Stimulated activated CD4-positive, alpha-beta T cell treated with anti-CD3 and anti-CD28 coated beads, Interleukin-15, amount 100 ng/mL, for 1 hour (primary cell): ENCODE measurements at places on chromosomes 1 and 21.
A peak's percentile ranks its signal among the peaks of the same experiment; 100 is the strongest.

GRCh38 chr1:176119549-176119948 is 87.5 kb downstream of the COP1 start:
- no peak for DNase-seq

GRCh38 chr1:186577216-186577615 is 103.0 kb downstream of the PTGS2 start:
- DNase-seq, result no peak

GRCh38 chr1:89261926-89262515 is 10.6 kb downstream of the GBP5 start:
- DNase-seq, result no peak

GRCh38 chr1:170661646-170662411 is 2.1 kb upstream of the PRRX1 start:
- DNase-seq, result no peak

- no peak for DNase-seq
Measured at GRCh38 chr1:98904684-98905083, 100.0 kb downstream of the PLPPR5 start.

DNA sequence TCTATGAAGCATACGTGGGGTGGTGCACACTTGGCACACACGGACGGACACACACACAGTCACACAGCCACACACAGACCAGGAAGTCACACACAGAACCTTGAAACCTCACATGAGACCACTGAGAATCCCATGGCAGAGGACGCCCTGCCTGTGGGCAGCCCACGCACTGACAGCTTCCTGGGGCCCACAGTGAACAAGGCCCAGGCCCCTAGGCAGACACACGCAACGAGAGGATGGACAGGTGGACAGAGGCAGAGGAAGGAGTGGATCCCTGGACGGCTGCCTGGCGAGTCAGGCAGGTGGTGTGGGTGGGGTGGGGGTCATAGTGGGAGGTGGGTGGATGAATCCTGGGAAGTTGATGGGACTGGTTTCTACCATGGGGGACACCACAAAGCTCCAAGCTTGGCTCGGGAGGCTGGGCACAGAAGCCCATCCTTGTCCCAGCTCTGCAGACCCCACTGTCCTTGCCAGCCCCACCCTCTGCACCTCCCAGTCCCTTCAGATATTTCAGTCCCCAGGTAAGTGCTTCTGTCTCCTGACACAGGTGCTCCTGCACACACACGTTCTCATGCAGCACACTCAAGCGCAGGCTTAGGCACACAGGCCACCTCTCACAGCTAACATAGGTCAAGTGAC is 49.1 kb downstream of the WNT9A start:
- no peak for DNase-seq

- no peak for DNase-seq
Measured at GRCh38 chr1:109985247-109986053, 885 bp downstream of the AHCYL1 start.

- no peak for DNase-seq
Measured at GRCh38 chr1:17639703-17640340, 100.3 kb downstream of the ARHGEF10L start.

DNA sequence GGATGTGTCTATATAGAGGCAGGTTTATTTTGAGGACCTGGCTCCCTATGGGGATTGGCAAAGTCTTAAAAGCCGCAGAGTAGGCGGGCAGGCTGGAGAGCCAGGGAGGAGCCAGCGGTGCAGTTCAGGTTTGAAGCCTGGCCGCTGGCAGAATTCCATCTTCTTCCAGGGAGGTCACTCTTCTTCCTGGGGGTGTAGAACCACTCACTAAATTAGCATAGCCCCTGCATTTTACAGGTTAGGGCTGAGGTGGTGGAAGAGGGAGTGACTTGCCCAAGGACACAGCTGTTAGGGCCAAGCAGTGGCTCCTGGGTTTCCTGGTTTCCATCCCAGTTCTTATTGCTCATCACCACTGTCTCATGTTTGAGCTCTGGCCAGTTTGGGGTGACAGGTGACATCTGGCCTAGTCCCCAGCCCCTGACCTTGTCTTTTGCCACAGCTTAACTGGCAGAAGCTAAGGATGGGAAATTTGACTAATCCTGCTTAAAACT is 1.4 kb downstream of the PINK1 start:
- DNase-seq, result no peak

GRCh38 chr1:19338323-19338762 is 26.2 kb downstream of the SLC66A1 start:
- no peak for DNase-seq

DNA sequence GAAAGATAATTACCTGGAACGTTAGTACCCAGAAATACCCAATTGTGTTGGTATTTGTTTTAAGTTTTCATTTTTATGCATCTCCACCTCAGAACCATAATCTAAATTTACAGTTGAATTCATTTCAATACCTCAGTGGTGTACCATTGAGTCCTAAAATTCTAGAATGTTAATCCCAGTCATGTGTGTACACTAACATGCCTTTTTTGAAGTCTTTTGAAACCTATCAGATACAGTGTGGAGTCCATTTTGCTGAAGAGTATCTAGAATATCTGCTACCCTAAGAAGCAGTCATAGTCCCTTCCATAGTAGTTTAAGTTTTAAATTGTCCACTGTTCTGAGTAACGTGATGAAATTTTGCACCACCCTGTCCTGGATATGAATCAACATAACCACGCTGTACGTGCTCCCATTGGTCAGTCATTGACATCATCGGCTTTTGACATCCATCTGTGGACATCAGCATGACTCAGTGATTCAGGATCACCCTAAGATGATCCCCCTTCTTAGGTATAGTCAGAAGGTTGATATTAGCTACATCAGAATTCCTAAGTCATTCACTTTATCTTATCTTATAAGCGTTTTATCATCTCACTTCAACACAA is 7.5 kb upstream of the ASH1L start:
- no peak for DNase-seq

DNA sequence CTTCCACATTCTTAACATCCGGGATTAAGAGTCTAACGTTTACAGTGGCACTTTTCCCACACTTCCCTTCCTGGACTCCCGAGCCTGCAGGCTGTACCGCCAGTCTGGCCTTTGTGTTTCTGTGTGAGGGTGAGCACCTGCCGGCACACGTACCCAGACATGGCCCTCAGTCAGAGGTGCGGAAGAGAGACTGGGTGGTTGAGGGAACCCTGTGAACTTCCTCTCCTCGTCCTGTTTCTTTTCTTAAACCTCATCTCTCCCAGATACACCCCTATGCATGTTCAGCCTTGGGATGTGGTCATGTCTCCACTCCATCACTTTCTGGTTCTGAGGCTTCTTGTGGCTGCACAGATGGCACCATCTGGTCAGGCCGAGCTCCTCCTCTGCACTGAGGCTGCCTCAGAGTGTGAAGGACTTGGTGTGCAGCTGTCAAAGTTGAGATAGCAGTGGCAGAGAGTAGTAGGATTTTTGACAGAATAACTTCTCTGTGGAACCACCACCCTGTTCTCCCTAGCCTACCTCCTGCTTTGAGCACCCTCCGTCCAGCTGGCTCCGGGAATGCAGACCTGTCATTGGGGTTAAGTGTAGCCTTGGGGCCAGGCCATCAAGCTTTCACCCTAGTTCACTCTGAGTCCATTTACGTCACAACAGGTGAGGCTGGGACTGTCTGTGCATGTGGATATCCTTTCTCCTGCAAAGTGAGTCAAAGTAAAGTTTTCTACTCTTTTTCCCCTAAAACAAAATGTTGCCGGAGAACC is 31.4 kb downstream of the VASH2 start:
- no peak for DNase-seq

DNA sequence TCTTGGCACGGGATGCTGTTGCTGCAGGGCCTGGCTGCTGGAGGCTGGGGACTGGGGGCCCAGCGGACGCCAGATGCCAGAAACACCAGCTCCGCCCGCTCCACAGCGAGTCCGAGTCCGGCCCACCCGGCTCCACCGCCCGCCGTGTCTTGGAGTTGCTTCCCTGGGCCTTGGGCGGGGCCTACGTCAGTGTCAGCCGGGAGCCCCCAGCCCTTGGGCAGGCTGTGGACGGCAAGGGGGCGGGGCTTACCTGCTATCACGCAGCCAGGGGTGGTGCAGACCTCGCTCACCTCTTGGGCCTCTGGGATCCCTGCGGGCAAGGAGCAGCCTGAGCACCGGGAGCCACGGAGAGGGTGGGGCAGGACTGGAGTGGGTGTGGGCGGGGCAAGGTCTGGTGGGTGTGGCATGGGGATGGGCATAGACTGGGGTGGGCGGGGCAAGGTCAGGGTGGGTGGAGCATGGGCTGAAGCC is 21.8 kb downstream of the MMEL1 start:
- no peak for DNase-seq

- no peak for DNase-seq
Measured at GRCh38 chr1:208025031-208025430, 114.1 kb upstream of the CD34 start.

GRCh38 chr1:183804916-183805841 is at the start of gene RGL1:
Gene RGL1, plus strand, starts transcription at chr1:183805120. Its CDS starts 178 bp downstream, at chr1:183805298.
- no peak for DNase-seq

DNA sequence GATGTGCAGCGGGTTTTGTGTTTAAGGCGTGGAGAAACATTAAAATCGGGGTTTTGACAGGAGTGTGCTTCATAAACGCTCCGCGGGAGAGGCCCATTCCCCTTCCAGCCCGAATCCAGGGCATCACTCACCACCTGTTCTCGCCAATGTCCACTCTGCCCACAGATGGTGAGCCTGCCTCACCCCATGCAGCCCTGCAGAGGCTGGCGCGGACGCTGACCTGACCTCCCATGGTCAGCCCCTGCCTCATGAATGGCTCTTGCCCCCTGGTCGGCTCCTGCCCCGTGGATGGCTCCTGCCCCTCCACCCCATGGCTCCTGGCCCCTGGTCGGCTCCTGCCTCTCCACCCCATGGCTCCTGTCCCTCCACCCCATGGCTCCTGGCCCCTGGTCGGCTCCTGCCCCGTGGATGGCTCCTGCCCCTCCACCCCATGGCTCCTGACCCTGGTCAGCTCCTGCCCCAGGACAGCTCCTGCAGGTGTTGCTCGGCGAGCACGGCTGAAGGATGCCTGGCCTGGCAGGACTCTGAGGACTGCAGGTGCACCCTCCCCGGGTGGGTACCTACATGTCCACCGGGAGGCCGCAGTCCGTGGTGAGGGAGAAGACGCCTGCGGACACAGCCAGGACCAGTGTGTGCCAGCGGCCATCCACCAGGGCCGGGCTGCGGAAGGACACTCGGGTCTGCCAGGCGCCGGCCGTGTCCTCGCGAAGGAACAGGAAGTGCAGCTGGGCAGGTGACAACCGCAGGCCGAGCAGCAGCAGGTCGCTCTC is 6.7 kb downstream of the KRTAP10-1 start:
- DNase-seq, result no peak

GRCh38 chr1:225466848-225467192 is 39.0 kb upstream of the LBR start:
- DNase-seq, result no peak

GRCh38 chr1:226862890-226863289 is 7.5 kb upstream of the PSEN2 start:
- no peak for DNase-seq

GRCh38 chr21:29261555-29262540 is 36.9 kb upstream of the BACH1 start:
- no peak for DNase-seq

GRCh38 chr21:17699524-17700189 is 87.0 kb upstream of the BTG3 start:
- DNase-seq, result no peak

- DNase-seq, result no peak
Measured at GRCh38 chr1:160080381-160081100, 797 bp upstream of the KCNJ9 start.

DNA sequence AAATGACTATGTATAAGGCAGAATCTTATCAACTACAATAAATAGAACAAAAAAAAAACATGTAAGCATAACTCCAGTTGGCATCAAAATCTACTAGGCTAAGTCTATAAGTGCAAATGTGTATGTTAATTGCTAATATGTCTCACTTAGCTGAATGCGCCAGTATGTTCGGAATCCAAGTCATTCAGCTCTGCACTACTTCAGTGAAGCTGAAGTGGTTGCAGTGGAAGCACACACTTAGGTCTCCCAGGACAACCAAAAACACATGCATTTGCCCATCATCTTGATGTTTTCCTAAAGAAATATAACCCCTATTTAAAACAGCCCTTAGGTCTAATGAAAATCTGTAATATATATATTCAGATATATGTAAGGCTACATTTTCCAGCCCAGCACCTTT is 41.0 kb upstream of the RGS2 start:
- DNase-seq, result no peak

DNA sequence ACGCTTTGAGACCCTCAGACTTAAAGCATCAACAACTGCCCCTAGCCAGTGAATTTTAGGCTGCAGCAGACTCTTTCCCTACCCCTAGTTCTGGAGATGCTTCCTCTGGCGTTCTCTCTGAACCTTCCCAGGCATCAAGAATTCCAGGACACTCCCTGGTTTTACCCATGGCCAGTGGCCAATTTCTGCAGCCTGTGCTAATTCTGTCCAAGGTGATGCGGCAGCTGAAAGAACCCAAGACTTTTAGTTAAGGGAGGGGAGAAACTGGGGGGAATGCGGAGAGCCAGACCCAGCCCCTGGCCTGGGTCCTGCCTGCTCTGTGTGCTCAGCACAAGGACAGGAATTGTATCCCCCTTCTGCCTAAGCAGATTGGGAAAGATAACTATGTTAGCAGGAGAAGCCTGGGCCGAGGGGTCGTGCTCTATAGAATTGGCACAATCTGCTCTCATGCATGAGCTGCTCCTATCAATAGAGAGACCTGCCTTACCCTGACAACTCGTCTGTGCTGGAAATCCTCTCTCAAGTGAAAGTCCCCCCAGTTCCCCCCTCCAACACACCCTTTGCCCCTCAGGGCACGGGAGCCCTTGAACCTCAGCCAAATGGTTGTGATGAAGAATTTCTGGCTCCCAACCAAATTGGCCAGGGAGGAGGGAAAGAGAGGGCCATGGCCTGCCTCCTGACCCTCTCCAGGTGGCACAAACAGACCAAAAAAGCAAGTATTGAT is 5.4 kb upstream of the GJA8 start:
- no peak for DNase-seq

- no peak for DNase-seq
Measured at GRCh38 chr1:218516526-218516925, 171.4 kb downstream of the TGFB2 start.

DNA sequence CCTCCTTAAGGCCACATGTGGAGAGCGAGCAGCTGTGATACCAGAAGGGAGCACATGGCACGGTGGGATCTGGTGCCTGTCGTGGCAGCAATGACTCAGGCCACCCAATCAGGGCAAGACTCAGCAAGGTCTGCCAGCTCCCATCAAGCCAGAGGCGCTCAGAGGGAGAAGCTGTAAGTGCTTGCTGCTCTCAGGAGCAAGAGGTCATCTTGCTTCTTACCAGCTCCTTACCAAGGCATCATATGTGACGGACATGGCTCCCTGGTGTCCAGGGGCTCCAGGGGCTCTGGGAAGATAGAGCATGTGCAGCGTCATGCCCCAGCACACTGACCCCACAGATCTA is 72.9 kb downstream of the ITPKB start:
- DNase-seq, result no peak

- peak; percentile 8 for DNase-seq
Measured at GRCh38 chr1:206685769-206686477, 1.2 kb downstream of the MAPKAPK2 start.

DNA sequence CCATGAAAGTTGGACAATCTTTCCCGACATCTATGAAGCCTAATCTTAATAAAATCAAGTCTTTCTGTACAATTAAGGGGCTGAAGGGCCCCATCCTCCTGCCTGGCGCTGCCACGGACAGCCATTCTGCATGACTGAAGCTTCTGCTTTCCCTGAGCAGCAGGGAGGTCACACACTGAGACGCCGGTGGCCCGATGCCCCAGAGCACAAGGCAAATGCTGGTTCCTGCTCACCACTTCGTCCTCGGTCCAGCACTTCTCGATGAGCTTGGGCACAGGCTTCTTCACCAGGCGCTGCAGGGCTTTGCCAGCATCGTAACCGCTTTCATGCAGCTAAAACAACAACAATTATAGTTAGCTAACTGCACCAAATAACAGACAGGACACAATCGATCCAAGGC is 147.8 kb downstream of the SLC45A1 start:
- no peak for DNase-seq

- no peak for DNase-seq
Measured at GRCh38 chr1:247472035-247472434, 14.1 kb upstream of the OR2B11 start.
